ENCODE measurements at places on chromosomes 1 and 21.

GRCh38 chr21:45640888-45641479, 2.5 kb upstream of the PCBP3 start:
- DNase-seq: no peak

GRCh38 chr1:184781941-184782340, 27.3 kb upstream of the EDEM3 start:
- no peak for DNase-seq

GRCh38 chr1:91121366-91121765, 99.5 kb upstream of the ZNF644 start:
- no peak for DNase-seq

- no peak for DNase-seq
Observed at GRCh38 chr1:209311770-209312169, 271.7 kb upstream of the CAMK1G start.

DNA sequence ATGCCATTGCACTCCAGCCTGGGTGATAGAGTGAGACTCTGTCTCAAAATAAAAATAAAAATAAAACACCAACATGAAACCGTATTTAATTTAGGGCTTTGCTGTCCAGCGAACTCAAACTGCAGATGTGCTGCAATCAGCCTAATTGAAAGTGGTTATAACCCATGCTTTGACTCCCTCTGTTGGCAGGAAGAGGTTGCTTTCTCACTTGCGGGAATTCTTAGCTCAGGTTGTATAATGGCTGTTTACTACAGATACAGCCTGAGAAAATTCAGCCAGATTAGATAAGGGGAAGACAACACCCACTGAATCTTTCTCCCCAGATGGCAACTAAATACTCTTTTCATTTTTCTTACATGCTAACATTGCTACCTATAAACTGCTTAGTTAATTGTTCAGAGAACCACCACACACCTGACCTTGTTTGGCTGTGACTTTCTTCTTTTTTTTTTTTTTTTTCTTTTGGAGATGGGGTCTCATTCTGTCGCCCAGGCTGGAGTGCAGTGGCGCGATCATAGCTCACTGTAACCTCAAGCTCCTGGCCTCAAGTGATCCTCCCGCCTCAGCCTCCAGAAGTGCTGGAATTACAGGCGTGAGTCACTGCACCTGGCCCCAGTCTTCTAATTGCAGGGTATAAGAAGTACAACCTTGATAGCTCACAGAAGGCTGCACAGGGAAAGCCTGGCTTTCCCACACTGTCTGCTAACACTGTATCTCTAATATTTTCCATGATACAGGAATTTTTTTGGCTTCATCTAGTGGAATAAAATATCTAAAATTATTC, 34.6 kb downstream of the DNTTIP2 start:
- peak; percentile 83 for DNase-seq

- DNase-seq: no peak
Observed at GRCh38 chr1:181180407-181181031, 92.0 kb downstream of the IER5 start.

DNA sequence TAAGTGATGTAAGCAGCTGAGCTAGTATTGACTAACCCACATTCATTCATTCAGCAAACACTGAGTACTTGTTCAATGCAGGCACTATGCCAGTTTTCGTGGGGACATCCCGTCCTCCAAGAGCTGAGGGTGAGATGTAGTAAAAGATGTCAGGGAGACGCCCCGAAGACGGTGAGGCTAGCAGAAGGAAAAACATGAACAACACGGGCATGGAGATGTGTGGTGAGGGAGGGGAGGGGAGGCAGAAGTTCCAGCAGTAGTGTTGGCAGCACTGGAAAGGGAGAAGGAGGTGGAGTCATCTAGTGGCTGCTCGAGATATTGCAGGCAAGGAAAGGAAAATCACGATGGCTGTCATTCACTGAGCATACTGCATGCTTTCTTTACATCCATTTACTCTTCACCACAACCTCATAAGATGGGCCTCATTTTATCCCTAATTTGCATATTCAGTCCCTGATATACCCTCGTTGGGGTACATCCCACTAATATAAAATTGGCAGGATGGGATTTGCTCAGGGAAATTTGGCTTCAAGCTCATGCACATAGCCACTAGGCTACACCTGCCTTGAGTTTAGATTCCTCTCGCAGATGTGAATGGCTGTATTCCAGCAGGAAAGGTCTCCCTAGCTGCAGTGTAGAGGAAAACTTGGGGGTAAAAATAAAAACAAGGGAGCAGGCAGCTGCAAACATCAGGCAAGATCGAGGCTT, 14.5 kb downstream of the PDZK1IP1 start:
- peak; percentile 48 for DNase-seq

DNA sequence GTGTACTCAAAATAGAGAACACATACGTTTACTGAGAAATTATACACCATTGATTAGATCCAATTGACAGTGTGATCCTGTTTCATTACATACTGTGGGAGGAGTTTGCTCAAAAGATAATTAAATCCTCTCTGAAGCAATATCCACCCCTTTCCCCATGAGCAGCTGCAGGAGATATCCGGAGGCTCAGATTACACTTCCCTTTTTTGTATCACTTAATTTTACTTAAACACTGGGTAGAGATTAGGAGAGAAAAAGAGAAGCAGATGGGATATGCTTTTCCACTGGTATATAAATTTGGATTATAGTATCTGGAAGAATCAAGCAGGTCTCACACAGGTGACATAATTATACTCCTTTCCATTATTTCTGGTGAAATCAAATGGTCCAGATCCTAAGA, 333.3 kb upstream of the ZRANB2 start:
- DNase-seq: peak; percentile 59

DNA sequence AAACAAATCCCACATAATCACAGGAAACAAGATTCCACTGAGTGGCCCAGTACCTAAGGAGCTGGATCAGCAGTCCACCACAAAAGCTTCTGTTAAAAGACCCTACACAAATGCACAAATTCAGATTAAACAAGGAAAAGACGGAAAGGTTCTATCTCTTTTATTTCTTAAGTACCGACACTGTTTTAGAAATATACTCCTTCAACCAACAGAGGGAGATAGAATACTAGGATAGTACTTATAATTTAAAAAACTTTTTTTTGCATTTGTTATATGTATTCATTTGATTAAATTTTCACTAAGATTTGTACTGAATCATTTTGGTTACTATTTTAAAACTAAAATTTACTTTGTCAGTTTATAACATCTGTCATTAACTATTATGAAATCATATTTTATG, 12.5 kb downstream of the CDC7 start:
- DNase-seq: no peak
